ENCODE measurements at places on chromosomes 1 and 21.

DNA sequence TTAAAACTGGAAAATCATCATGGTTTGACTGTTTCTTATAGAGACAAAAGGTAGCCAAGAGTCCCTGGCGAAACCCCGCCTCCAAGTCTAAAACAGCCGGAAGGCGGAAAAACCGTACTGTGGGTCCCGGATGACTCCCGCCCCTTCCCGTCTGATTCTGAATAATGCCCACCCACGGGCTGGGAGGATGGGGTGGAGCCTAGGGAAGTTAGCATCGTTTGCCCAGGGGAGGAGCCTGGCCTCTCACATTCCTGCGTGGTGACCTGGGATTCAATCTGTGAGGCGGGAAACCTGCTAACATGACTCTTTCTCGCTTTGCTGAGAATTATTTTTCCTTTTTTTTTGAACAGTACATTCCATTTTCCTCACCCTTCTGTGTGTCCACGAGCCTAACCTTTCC, 124.9 kb downstream of the KCNK1 start:
- no peak for DNase-seq

DNA sequence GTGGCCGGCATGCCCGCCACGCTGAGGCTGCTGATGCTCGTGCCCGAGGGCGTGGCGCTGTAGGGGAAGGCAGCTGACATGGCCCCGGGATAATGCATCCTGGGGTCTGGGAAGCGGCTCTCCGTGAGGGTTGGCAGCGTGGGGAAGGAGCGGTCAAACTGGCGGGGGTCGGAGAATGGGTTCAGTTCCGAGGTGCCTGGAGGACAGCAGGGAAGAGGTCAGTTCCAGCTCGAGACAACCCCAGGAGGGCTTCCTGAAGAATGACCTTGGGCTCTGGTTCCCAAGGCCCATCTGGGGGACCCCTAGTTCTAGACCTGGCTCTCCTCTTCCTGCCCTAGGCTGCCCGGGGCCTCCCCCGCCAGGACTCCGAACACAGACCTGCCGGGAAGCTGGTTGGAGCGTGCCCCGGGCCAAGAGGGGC, 27.6 kb downstream of the RUNX3 start:
- no peak for DNase-seq

DNA sequence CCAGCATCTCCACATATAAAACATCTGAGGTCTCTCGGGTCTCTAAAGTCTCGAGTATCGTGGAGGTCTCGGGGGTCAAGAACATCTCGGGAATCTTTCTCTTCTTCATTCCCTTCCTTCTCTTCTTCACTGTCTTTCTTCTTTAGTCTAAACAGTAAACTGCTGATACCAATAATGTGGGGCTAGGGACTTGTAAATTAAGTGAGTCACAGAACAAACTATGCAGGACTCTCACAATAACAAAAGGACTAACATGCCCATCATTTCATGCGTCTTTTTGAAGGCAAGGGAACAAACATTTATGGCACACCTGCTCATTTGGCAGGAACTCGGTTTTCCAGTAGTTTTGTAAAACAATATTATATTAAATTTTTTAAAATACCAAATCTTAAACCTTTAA, 32.4 kb downstream of the PRPF38A start:
- no peak for DNase-seq

DNA sequence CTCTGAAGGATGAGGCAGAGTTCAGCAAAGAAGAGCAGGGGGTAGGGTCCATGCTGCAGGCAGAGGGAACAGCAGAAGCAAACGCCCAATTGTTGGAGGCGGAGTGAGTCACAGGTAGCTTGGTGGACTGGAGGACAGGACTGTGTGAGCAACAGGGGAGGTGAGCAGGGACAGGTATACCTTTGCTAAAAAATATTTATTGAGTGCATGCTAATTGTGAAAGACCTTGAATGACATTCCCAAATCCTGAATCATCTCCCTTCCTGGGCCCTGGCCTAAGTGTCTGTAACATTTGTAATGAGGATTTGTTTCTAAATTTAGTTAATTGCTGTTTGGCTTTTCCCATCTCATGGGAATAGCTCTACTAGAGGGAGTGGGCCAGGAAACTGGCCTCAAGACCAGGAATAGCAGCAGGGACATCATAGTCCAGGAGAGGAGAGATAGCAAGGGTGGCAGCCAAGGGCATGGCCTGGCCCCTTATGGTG, 123.7 kb downstream of the FOXD2 start:
- no peak for DNase-seq

DNA sequence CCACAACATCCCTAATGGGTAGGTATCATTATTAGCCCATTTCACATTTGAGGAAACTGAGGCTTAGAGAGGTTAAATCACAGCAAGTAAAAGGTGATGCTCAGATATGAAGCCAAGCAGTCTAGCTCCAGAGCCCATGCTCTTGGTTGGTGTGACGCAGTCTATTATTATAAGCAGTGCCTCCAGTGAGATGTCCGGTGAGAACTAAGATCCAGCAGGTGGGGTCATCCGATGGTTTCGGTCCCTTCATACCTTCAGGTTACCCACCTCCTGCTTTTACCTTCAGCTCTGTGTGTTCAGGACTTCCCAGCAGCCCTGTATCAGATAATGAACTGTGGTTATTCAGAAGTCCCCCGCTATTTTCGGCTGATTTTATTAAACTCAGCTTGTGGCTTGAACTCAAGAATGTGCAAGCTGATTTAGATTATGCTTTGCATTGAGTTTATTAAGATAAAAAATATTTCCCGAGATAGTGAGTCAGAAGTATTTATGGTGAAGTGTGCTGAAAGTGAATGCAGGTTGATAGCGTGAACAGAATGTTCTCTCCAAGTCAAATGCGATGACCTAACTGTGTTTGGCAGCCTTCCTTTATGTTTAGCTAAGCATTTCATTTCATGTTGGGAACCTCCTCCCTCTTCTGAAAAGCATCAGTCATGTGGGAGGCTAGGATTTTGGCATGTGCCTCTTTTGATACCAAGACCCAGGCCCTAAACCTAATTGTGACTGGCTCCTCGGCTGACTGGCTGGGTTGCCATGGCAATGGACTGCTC, 160.9 kb upstream of the UBE2U start:
- DNase-seq: no peak

GRCh38 chr1:64107118-64107519, 96.3 kb upstream of the UBE2U start:
- no peak for DNase-seq

- DNase-seq: no peak
Observed at GRCh38 chr1:15180945-15181523, 27.5 kb downstream of the TMEM51 start.

DNA sequence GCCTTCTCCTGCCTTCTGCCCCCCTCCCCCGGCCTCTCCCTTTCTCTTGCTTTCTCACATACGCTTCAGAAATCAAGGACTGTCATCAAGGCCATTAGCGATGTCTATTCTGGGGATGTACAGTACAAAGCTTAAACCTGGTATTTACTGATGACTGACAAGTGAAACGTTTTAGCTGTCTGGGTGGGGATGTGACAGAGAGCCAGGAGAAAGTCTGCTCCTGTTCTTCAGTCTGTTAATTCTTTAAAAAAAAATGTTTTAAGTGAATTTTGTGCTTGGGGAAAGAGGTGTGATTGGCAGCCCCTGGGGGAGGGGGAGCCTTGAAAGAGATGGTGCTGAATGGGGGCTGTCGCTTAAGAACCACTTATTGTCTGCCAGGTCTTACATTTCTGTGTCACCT, 283.0 kb upstream of the PLXNA2 start:
- DNase-seq: no peak

DNA sequence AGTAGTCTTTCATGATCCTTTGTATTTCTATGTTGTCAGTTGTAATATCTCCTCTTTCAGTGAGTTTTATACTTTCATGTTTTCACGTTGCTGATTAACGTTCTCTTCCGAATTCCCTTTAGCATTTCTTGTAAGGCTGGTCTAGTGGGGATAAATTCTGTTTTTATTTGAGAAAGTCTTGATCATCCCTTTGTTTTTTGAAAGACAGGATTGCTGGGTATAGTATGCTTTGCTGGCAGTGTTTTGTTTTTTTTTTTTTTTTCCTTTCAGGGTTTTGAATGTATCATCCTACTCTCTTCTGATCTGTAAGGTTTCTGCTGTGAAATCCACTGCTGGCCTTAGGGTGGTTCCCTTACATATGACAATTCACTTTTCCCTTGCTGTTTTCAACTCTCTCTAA, 74.4 kb downstream of the SCMH1 start:
- no peak for DNase-seq

GRCh38 chr21:24076179-24076578, 1531.1 kb downstream of the MRPL39 start:
- DNase-seq: no peak

- DNase-seq: no peak
Observed at GRCh38 chr1:7596126-7596965, 174.8 kb upstream of the VAMP3 start.

DNA sequence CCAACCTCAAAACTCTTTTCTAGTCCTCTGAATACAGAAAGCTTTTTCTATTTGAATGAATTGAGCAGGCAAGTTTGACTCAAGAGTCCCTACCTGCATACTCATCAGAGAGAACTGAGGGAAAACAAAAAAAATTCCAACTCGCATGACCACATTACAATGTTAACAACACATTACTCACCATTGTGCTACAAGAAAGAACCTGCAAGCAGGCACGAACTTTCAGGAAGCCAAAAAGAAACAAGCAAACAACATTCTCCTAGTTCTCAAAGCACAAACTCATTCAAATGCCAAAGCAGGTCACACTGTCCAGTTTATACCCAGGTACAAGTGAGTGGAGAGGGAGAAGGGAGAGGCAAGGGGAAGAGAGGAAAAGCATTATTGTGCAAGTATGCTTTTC, 14.6 kb downstream of the OTUD7B start:
- DNase-seq: no peak

DNA sequence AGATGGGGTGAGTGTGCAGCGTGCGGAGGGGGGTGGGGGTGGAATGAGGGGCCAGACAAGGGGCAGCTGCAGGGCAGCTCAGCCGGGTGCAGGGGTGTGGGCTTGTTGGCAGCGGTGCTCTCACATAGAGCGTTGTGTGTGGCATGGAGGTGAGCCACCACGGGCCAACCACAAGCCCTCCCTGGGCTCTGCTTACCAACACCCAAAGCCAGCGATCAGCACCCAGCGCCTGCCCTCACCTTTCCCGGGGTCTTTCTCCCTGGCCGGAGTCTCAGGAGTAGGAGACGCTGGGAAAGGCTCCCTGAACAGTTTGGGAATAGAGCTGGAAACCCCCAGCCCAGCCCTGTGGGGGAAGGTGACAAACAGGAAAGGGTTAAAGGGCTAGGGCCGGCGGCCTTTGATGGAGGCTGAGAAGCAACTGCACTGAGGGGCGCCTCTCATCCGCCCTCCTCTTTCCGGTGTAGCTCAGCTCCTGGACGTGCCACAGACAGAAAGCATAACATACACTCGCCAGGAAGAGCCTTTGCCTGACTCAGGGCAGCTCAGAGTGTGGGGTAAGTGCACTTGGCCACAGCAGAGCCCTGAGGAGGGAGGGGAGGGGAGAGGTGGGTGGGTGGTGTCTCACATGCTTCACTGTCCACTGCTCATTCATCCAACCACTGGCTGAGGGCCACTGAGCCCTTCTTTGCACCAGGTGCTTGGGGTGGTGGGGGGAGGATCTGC, 577 bp downstream of the IKBKE start:
- peak; percentile 16 for DNase-seq

- no peak for DNase-seq
Observed at GRCh38 chr1:78950826-78951225, 55.7 kb downstream of the ADGRL4 start.

DNA sequence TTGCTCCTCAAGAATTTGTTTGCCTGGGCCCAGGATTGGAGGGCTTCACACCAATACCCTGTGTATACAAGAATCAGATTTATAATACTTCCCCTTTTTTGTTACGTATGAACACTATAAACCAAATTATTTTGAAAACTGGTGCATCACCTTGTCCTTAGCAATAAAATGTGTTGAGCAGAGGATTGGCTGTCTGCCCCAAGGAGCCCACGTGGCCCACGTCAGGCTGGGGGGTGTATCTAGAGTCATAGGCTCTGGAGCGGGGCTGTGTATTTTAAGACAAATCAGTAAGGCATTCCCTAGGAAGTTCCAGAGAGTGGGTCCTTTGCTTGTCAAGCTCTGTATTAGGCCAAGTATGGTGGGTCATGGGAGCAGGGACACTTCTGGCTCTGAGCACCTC, 2.0 kb upstream of the ST3GAL3 start:
- DNase-seq: no peak

DNA sequence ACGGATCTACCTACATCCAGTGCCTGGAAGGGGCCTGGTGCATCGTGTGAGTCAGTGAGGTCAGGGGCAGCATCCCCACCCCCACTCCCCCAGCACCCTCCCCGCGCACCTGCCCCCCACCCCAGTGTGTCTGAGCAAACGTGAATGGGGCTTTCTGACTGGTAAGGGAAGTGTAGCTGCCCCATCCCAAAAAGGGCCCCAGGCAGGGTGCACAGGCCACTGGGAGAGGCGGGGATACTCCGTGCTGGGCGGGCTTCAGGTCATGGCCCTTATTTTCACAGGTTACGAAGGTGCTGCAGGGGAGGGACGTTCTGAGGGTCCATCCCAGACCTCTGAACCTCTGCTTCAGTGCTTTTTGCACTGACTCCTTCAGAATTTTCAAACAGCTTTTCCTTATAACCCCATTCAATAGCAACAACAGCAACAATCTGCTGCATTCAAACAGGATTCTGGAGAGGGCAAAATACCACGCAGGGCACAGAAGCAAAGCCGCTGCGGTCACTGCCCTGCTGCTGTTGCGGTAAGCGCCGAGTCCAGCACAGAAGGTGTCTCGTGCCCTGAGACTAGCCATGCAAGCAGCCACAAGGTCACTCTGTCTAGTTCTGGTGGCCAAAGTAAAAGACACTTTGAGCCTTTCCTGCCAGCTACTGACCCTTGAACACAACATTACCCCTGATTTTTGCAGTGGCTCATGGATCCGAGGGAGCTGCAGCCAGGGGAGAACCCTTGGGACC, 10.3 kb downstream of the TTC34 start:
- no peak for DNase-seq

- DNase-seq: peak; percentile 76
Observed at GRCh38 chr1:39258146-39258924, 53.8 kb downstream of the MACF1 start.

GRCh38 chr1:50858761-50859160, 101.3 kb downstream of the FAF1 start:
- no peak for DNase-seq

DNA sequence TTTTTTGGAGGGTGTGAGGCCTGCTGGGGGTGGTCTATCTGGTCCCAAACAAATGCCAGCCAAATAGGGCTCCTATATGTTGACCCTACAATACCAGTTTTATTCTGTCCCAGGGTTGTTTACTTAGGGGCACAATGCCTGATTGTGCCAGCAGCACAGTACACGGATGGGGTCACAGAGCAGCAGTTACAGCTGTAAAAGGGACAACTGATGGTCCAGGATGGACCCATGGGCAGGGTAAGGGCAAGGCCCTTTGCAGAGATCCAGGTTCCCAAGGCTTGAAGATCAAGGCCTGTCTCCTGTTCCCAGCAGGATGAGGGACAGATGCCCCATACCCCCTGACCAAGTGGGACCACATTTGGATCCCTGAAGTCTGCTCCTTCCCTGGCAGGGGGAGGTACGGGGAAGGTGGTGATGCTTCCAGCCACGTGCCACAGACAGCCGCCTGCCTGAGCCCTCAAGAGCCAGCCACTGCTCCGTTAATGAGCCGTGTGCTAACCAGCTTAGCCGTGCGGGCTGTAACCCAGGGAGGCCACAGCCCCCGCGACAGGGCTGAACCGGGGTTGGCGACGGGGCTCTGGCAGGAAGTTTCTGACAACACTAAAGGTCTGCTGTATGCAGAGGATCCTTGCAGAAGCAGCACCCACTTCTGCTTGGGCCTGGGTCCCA, 18.2 kb downstream of the SLC6A9 start:
- DNase-seq: no peak

All from Calu3 (cell line).